MCF 10A (cell line): ENCODE measurements at places on chromosomes 5 and 9. TPM values are rescaled to one million over a fixed set of nuclear protein-coding genes. Genes with fewer than 3 reads are reported as not detected.

DNA sequence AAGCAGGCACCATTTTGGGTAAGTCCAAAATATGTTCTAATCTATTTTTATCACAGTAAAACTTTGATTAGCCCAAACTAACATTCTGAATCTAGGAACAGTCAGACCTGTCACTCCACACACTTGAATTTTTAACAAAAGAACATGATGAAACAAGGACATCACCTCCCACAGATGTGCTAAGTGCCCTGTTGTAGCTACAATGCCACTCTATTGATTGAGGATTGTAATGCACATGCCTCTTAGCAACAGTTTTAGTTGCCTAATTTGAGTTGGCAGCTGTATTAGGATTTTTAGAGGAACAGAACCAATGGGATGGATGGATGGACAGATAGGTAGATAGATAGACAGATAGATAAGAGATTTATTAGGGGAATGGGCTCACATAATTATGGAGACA is 20.3 kb upstream of the RNF20 start:
- H3K4me3 ChIP-seq, result no peak overlapping the region
- H3K27me3 ChIP-seq, result peaks cover 20% of the 10 kb centered on the region
- no peak overlapping the region for H3K27ac ChIP-seq
- no peaks in the 10 kb centered on the region for H3K36me3 ChIP-seq

The WDR38 gene
- not detected in 2 replicates for total RNA-seq

The DROSHA gene
- total RNA-seq, result 57.7 and 70.6 TPM in 2 replicates

DNA sequence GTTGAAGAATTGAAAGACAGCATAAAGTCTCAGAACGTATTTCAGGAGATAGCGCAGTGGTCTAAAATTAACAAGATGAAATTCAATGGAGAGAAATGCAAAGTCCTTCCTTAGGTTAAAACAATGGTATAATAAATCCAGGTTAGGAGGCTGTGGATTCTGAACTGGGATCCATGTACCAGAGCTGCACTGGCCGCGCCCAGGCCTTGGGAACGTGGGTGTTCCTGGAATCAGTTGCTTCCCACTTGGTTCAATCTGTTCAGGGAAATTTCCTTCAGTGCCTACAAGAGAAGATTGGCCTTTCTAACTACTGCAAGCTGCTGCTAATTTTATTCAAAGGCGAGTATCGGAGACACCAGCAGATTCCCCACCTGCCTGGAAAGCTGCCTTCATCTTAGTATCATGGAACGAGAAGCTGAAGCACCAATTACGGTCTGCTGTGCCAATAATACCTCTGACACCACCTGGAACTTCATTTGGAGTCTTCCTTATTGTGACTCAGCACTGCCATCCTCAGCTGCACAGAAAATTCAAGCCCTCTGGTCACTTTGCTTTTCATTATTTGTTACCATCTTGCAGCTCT is 14.3 kb upstream of the CTNND2 start:
- no peak overlapping the region for H3K4me3 ChIP-seq
- no peaks in the 10 kb centered on the region for H3K4me1 ChIP-seq
- no peaks in the 10 kb centered on the region for H3K36me3 ChIP-seq
- H3K27me3 ChIP-seq, result no peaks in the 10 kb centered on the region
